Activated effector memory CD4-positive, alpha-beta T cell treated with anti-CD3 and anti-CD28 coated beads, Interleukin-2, amount 50 U/mL, for 16 hours (primary cell): ENCODE measurements at places on chromosomes 16 and 17.

- no peak for DNase-seq
These were observed 67.5 kb upstream of the TMEM132E start for GRCh38 chr17:34511931-34512330.

- no peak for DNase-seq
These were observed 74.9 kb downstream of the VAT1L start for GRCh38 chr16:77863250-77863649.

DNA sequence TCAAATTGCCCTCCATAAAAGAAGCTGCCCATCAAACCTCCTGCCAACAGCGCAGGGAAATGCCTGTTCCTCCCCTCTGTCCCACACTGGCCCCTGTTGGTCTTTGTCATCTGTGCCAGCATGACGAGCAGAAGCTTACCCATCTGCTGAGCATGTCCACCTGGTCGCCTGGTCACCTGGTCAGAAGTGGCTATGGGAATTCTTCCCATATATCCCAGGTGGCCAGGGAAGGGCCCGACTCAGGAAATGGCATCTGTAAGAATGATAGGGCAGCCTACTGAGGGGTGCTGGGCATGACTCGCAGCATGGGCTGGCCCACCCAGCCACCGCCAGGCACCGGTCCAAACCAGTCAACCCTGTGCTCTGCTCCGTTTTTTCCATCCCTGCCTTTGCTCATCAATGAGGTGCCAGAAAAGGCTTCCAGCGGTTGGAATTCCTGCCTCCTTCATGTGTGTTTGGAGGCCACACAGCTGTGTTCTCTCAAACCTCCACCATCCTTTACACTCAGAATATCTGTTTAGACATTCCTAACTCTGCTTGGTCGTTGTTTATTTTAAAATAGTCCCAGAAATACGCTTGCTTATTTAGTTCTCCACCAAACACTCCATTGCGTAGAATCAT is 145.2 kb downstream of the CLEC16A start:
- DNase-seq = no peak

DNA sequence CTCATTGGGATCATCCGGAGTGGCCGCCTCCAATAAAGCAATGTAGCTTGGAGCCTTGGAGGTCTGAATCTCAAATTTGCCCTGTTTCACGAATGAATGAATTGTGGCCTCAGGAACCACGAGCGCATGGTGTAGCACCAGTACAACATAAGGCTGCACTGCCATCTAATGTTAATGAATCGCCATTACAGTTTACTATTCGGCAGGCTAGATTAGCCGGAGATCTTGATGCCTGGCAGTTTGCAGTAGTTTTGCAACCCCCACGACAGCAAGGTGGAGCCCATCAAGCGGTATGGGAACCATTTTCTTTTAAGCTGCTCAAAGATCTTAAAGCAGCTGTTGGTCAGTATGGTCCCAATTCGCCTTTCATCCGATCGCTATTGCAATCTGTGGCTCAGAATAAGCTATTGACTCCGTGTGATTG is 18.8 kb downstream of the ALOX15B start:
- DNase-seq = peak; percentile 72

DNA sequence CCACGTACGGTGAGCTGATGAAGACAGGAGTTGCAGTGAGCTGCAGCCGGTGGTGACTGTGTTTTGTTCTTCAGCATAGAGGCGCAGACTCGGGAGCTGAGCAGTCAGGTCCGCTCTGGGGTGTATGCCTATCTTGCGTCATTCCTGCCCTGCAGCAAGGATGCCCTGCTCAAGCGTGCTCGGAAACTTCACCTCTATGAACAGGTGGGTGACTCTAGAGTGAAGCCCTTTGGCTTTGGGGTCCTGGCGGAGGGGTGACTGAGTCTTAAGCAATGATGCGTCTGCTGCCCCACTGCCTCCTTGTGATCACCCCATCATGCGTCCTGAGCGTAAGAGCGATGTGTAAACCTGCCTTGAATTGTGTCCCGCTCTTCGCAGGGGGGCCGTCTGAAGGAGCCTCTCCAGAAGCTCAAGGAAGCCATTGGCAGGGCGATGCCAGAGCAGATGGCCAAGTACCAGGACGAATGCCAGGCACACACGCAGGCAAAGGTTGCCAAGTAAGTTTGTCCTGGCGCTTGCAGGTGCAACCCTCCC is 22.9 kb downstream of the UBN1 start:
- peak; percentile 38 for DNase-seq

DNA sequence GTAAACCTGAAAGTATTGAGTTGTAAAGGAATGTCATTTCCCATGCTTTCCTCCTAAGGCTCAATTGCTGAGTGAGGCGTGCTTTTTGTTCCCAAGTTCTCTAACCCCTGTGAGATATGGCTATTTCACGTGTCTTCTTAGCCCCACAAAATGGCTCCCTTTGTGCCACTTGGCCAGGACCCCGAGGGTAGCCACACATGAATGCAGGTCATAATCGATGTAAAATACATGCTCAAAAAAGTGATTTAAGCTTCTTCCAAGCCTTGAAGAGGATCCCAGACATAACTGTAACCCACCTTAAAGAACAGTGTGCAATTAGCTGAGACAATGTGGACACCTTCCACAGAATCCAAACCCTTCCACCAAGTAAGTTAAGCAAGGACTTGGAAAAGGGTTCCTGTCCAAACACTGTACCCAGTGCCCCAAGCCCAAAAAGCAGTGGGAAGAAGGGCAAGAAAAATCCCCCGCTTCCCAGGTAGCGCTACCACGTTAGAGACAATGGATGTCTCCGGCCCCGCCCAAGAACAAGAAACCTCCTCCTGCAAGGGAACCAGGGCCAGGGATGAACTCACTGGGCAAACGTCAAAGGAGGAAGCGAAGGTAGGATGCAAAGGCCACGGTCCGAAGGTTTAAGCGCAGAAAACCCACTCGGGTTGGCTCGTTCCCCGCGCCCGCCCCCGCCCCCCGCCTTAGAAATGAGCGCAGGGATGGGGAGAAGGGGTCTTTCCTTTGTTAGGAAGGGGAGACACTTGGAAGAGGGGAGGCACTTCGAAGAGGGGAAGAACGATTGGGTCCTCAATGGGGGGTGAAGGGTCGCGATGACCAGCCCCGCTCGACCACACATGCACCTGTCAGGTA is 1.2 kb downstream of the JPT1 start:
- peak; percentile 74 for DNase-seq

DNA sequence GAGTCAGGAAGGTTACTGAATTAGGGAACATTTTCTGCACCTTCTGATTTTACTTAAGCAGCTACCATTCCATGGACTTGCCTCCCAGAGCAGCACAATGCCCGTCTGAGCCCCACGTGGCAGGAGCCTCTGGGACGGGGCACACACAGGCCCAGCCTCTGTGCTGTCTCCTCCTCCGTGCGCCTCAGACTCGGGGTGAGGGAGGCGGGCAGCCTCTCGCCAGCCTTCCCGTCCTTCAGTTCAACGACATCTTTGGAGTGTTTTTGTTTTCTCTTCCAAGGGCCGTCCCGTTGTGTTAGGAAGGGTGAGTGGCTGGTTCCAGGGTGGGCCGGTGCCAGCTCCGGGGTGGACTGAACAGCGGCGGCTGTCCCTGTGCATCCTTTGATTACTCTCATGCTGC is 31.8 kb downstream of the NDEL1 start:
- DNase-seq = no peak

DNA sequence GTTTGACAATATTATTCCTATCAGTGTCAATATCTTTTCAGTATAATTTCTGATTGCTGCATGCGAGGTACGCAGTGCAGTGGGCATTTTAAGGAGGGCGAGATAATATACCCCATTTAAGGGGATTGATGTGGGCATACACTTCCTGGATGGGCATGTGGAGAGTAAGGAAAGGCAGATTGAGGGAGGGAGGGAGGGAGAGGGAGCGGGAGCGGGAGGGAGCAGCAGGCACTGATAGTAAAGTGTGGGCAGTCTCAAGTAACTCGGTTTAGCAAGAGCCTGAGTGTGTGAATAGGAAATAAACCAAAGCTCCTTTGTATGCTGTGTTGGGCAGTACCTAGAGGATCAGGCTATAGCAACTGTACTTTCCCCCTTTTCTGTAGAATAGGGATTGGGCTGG is 5.1 kb downstream of the BPTF start:
- DNase-seq = no peak

DNA sequence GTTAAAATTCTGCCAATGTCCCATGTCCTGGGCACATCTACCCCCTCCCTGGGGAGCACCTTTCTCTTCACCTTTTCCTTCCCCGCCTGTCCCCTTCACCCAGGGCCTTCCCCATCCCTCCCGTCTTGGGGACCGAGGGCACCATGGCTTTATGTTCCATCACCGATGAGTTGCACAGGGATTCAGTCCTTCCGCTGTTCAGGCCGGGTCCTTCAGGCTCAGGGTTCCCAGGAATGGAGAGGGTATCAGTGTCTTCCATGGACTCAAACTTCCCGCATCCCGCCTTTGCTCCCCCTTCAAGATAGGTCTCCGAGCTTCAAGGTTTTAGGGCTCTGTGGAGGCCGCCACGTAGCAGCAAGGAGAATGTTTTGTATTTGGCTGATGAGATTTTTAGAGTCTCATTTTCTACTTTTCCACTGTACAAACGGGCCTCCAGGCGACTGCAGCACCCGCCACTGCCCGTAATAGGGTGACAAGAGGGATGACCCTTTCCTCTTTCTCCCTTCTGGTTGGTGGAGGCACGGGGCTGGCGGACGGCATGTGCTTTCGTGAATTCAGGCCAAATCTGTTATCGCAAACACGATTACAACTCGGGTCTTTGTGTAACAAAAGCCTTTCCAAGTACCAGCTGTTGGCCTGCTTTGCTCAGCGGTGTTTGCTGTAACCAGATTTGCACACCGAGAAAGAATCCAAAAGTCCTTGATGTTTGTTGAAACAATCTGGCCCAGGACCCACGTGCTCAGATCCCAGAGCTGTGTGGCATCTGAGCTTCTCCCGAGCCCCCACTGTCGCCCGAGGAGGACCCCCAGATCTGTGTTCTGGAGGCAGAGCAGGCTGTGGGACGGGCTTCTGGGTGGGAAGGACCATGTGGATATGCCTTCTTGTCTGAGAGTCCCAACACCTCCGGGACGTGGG is 236.3 kb downstream of the SEC14L1 start:
- DNase-seq = no peak

- DNase-seq = no peak
These were observed 42.9 kb upstream of the CDRT4 start for GRCh38 chr17:15510361-15510760.

GRCh38 chr17:30220414-30220813 is 15.1 kb downstream of the SLC6A4 start:
- DNase-seq = no peak

- DNase-seq = no peak
These were observed 299.7 kb downstream of the C16orf95 start for GRCh38 chr16:87017371-87018012.

DNA sequence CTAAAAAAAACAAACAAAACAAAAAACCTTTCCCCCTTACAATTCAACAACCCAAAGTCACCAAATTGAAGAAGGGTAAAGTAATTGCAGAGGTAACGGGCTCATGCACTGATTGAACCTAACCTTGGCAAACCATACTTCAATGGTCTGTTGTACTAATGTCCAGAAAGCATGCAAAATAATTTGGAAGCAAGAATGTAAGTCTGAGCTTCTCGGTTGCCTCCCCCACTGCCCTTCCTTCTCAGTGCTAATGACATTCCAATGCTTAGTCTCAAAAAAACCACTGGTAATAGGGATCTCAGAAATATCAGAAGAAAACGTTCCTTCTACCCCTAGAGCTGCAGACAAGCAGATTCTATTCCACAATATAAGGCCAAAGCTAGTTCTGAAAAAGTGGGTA is 15.8 kb downstream of the KRABD2 start:
- no peak for DNase-seq

DNA sequence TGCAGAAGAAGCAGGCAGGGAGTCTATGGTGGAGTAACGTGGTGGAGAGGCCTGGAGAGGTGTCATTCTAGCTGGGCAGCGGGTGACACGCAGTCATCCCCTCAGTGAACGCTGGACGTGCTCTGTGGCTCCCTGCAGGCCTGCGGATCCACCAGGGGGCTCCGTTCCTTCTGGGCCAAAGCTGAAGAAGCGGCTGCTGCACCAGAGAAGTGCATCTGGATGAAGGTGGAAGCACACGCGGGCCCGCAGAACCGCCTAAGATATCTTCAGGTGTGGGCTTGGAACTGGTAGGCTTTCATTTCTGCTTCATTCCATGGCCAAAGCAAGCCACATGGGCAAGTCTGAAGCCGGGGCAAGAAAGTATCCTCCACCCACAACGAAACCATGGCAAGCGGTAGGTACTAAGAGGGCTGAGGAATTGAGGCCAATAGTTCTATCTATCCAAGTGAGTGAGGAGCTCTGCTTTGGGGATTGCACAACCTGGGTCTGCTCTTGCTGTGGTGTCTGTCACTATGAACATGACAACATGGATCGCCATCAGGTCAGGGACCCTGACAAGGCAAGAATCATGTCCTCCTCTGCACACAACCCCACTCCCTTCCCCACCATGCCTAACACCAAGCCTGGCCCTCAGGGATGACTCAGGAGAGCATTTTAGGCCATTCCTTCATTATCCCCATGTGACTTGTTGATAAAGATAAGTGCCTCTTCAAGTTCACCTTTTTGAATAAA is 78.9 kb upstream of the FBXO47 start:
- DNase-seq = no peak

- no peak for DNase-seq
These were observed 15.6 kb upstream of the SLC38A8 start for GRCh38 chr16:84058211-84058610.

DNA sequence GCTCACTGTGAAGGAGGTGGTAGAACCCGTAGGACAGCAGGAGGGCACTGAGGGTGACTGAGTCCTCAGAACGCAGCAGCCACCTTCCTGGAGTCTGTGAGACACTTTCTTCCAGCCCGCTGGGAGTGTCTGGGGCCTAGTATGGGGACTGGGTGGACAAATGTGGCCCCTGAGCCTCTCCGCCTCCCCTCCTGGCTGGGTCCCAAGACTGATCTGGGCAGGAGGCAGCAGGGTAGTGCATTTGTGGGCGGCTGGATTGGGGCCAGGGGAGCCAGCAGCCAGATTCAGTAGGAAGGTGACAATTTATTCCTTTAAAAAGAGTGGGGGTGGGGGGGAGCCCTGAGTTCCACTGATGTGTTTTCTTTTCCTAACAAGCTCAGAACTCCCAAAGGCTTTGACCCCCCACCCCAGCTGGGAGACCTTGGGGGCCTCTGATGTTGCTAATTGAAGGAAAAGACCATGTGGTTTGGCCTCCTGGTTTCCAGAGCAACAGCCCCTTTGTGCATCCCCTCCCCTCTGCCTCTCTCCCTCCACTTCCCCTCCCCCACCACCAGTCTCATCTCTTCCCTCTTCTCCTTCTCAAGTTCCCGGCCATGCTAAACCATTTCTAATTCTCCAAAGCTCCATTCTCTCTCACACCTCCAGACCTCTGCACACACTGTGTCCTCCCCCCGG is 4.4 kb downstream of the CLEC19A start:
- no peak for DNase-seq
